ENCODE measurements at places on chromosomes 7 and 10. TPM values are rescaled to one million over a fixed set of nuclear protein-coding genes. Genes with fewer than 3 reads are reported as not detected.

Gene OR6B1
- not detected for total RNA-seq

Gene PGAM1
- total RNA-seq, result 77.3 TPM

Gene ANKRD61
- total RNA-seq, result not detected

Gene FFAR4
- total RNA-seq, result not detected

Gene LRMDA
- 1.2 TPM for total RNA-seq

Gene SPACDR
- 3.3 TPM for total RNA-seq

Gene TBX20
- total RNA-seq, result 0.37 TPM

Gene HPSE2
- 0.19 TPM for total RNA-seq

Gene LHFPL3
- total RNA-seq, result not detected

Gene VPS37D
- total RNA-seq, result 0.36 TPM

Gene CEP55
- 0.49 TPM for total RNA-seq

Gene FZD1
- total RNA-seq, result 0.13 TPM

Gene AZGP1
- 0.56 TPM for total RNA-seq

Gene ITIH2
- not detected for total RNA-seq

Gene NPY4R2
- total RNA-seq, result not detected

Gene IQUB
- total RNA-seq, result not detected

Gene GJC3
- total RNA-seq, result 0.54 TPM

Gene SLC26A5
- total RNA-seq, result not detected

Gene IGFBP3
- total RNA-seq, result 8.2 TPM

Gene HOXA9
- total RNA-seq, result 0.95 TPM

Gene ANKRD2
- not detected for total RNA-seq

Gene HOXA4
- total RNA-seq, result 0.25 TPM

Gene EBLN1
- not detected for total RNA-seq

Gene RAMP3
- total RNA-seq, result not detected
